ENCODE measurements at places on chromosomes 11 and 22.

DNA sequence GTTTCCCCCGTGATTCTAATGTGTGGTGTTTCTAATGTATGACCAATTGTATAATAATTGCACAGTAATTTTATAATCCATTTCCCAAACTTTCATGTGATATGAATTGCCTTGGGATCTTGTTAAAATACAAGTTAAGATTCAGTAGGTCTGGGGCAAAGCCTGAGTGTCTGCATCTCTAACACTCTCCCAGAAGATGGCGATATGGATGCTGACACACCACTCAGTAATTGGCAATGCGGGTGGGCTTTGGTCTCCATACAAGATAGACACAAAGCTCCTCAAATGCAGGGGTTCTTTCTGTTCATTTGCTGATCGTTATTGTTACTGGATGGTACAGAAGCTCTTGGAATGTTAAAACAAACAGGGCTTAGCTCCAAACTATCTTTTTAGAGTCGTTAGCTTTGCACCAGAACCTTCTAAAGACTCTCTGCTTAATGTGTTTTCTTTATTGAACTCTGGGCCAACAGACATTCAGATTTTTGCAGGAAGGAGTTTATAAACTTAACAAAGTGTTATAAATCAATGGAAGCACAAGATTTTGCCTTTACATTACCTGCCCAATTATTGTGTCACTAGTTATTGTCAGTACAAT, 45.4 kb upstream of the ANO3 start:
- no peak for DNase-seq

DNA sequence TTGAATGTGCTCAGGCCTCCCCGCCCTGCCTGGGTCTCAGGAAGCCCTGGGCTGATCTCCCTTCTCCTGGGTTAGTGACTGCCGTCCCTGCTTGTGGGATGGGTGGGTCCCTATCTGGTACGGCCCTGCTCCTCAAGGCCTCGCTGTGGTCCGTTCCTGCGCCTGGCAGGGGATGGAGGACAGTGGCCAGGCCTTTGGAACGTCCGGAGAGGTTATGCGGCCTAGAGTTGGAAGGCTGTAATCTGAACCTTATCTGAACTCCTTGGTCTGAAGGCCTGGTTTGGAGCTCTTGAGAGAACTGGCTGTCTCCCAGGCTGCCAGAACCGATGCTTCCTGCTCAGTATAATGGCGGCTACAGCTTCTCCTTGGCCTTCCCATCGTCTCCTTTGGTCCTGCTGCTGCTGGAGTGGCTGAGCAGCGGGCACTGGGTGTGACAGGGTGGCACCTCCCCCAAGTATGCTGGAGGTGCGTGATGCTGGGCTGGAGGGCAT, 72.8 kb downstream of the FLI1 start:
- DNase-seq, result no peak

GRCh38 chr11:955154-956063, 29.7 kb downstream of the AP2A2 start:
- DNase-seq, result no peak

GRCh38 chr11:5690736-5691135, 1.1 kb downstream of the TRIM22 start:
- DNase-seq, result no peak

GRCh38 chr11:64887757-64888405, 9.5 kb upstream of the EHD1 start:
- DNase-seq, result peak; percentile 14

- no peak for DNase-seq
These were observed 25.5 kb downstream of the SLC5A12 start for GRCh38 chr11:26696330-26696729.

GRCh38 chr22:35044607-35045390, 21.2 kb upstream of the ISX start:
- DNase-seq, result no peak

- DNase-seq, result no peak
These were observed 34.3 kb downstream of the RCOR2 start for GRCh38 chr11:63882555-63883242.

GRCh38 chr11:93545566-93545965, 2.4 kb upstream of the SMCO4 start:
- DNase-seq, result no peak

GRCh38 chr22:23166841-23167616, 13.3 kb upstream of the BCR start:
- DNase-seq, result no peak

GRCh38 chr11:68582416-68583040, 101.8 kb upstream of the GAL start:
- DNase-seq, result no peak

DNA sequence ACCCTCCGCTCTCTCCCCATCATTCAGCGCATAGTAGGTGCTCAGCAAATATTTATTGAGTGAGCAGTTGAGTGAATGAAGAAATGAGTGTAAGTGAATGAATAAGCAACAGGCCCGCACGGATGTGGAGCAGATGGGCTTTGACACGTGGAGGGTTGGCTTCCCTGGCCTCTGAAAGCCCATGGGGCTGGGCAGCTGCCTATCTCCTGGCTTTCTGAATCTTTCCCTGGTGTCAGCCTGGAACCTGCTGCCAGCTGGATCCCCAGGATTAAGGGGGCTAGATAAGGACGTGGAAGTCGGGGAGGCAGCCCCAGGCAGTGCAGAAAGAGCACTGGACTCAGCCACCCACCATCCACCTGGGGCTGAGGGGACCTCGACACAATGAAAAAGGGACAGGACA, 12.6 kb downstream of the IL2RB start:
- DNase-seq, result no peak

DNA sequence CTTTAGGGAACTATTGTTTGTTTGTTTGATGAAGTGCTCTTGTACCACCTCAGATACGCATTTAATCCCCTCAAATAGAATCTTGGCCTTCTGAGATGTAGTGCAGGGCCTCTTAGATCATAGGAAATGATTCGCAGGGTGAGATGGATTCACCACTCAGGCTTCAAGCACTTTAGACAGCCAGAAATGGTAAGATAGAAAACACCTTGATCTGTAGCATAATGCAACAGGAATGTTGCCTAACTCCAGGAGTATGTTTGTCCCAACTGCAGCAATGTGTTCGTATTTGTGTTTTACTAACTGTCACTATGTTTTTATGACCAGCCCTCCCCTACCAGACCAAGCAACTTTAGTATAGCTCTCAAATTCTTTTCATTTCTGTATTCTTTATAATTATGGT, 761.2 kb downstream of the NELL1 start:
- no peak for DNase-seq

- DNase-seq, result no peak
These were observed 26.4 kb downstream of the RSPH14 start for GRCh38 chr22:23115369-23115768.

DNA sequence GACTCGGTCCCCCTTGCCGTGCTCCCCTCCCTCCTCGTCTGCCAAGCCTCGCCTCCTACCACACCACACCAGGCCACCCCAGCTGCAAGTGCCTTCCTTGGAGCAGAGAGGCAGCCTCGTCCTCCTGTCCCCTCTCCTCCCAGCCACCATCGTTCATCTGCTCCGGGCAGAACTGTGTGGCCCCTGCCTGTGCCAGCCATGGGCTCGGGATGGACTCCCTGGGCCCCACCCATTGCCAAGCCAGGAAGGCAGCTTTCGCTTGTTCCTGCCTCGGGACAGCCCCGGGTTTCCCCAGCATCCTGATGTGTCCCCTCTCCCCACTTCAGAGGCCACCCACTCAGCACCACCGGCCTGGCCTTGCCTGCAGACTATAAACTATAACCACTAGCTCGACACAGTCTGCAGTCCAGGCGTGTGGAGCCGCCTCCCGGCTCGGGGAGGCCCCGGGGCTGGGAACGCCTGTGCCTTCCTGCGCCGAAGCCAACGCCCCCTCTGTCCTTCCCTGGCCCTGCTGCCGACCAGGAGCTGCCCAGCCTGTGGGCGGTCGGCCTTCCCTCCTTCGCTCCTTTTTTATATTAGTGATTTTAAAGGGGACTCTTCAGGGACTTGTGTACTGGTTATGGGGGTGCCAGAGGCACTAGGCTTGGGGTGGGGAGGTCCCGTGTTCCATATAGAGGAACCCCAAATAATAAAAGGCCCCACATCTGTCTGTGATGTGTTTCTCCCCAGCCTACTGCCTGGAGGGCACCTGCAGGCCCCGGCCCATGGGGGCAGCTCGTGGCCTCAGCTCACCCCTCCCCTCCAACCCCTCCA, 29.8 kb downstream of the CAPN1 start:
- DNase-seq, result no peak
